Activated naive CD4-positive, alpha-beta T cell (primary cell): ENCODE measurements at places on chromosomes 7 and 10.

- DNase-seq: no peak
These were observed 106.6 kb downstream of the VIPR2 start for GRCh38 chr7:159038066-159038465.

- DNase-seq: no peak
These were observed 47.7 kb upstream of the TRIM8 start for GRCh38 chr10:102596506-102596971.

- DNase-seq: no peak
These were observed 84.0 kb upstream of the ELMO1 start for GRCh38 chr7:37532636-37533035.

DNA sequence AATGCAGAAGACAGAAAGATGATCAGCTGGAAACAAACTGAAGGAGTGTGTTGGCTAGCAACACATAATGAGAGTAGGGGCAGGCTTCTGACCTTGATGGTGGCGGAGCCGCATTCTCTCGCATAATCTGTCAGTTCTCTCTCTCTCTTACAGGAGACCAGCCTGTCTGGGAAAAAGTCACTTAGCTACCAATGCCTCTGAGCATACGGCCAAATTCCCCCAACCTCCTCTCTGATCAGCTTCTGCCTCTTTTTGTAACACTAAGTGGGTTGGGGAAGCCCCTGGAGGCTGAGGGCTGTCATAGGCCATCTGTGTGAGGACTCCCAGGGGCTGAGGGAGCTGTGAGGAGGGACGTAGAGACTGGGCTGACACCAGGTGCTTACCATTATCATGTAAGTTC, 104.6 kb downstream of the HIPK2 start:
- no peak for DNase-seq

- no peak for DNase-seq
These were observed 38.4 kb downstream of the EEPD1 start for GRCh38 chr7:36191292-36191920.

- no peak for DNase-seq
These were observed 125.4 kb upstream of the MINDY3 start for GRCh38 chr10:15985690-15986089.

- DNase-seq: no peak
These were observed 88.1 kb upstream of the RET start for GRCh38 chr10:42988517-42989395.

GRCh38 chr10:79933961-79934360, 14.9 kb downstream of the SFTPD start:
- DNase-seq: no peak
